ENCODE measurements at places on chromosomes 7 and 10.

- DNase-seq, result no peak
Measured at GRCh38 chr7:157930441-157930840, 593.6 kb downstream of the DNAJB6 start.

- no peak for DNase-seq
Measured at GRCh38 chr7:7841027-7841426, 122.6 kb upstream of the RPA3 start.

- DNase-seq, result no peak
Measured at GRCh38 chr7:30866939-30867338, 44.7 kb upstream of the AQP1 start.

DNA sequence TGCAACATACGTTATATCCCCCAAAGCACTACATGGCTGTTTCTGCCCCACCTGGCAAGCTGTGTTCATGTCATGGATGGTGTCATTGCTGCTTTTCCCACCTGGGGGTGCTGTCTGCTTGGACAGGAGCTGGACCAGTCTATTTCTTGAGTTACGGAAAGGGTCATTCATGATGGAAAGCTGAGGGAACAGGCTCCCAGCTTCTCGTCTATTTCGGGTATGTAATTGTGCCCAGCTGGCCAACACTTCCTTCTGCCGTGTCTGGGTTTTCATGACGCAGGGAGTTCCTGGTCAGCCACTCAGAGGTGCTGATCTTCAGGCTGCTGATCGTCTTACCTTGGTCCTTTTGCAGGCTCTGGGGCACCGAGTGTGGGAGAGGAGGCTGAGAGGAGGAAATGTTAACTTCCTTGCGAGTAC, 8.6 kb downstream of the BTBD16 start:
- no peak for DNase-seq

DNA sequence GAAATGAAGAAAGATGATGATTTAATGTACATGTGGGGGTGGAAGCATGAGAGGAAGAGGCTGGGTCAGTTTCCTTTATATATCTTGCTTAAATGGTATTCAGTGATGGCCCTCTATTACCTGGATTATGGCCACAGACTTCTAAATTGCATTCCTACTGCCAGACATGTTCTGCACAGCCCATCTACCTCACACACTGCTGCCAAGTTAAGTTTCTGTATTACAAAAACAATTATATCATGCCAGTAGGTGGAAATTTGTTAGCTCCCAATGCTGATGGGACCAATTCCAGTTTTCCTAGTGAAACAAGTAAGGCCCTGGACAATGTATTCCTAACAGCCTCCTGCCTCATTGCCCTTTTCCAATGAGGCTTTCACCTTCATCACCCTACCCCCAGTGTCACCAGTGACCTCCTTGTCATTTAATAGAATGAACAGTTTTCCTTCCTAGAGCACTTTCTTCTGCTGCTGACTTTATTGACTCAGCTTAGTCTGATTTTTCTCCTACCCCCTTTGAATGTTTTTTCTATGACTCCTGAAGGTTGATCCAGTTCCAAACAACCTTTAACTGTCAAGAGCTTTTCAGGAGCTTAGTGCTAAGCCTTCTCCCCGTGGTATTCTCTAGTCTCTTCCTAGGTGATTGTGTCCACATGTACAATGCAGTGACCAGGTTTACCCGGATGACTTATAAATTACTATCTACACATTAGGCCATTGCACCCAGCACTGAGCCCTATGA, 316.6 kb upstream of the ANKRD30A start:
- DNase-seq, result no peak

DNA sequence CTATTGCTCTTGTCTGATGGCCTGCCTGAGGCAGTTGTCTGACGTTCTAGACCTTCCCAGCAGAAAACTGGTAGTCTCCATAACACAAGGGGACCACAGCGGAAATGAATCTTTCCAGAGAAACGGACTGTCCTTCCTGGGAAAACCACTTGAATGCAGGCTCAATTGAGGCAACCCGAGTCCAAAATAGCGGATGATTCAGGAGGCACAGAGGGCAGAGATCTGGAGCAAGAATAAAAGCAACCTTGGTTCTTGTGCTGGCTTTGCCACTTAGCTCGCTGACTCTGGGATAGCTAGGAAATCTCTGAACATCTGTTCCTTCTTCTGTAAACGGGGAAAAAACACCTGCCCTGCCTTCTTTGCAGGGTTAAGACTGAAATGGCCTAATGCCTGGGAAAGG, 178.8 kb downstream of the NEURL1 start:
- no peak for DNase-seq

DNA sequence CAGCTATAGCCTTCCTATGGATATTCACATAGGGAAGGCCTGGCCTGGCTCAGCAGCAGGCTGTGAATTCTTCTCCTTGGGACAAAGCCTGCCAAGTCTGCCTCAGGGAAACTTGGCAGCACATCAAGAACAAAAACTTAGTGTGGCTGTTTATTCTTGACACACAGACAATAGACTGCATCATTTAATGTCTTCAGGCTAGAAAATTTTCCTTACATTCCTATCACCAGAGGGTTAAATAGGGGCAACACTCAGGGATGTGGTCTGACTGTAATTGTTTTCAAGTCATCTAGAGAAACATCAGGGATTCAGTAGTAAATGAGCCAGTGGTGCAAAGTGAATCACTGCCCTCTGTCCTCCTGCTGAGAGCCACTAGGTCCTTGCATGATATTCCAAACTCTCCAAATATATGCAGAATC, 137.3 kb downstream of the SEMA3C start:
- no peak for DNase-seq

GRCh38 chr10:43448742-43449141, 11.8 kb downstream of the ZNF487 start:
- no peak for DNase-seq

- DNase-seq, result no peak
Measured at GRCh38 chr7:70392256-70392876, 739.6 kb upstream of the GALNT17 start.

DNA sequence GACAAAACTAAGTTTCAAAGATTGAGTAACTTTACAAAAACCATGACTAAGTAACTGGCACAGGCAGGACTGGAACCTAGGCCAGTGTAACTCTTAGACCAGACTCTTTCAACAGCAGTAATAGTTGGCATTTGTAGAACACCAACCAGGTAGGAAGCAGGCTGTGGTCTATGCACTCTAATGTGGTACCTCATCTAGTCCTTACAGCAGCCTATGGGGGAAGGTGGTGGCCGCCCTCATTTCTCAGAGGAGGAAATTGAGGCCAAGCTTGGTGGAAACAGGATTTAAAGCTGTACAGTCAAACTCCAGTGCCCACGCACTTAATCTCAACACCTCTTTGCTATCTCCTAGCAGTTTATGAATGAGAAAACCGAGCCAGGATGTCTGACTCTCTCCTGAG, 165.4 kb upstream of the LRGUK start:
- DNase-seq, result no peak

DNA sequence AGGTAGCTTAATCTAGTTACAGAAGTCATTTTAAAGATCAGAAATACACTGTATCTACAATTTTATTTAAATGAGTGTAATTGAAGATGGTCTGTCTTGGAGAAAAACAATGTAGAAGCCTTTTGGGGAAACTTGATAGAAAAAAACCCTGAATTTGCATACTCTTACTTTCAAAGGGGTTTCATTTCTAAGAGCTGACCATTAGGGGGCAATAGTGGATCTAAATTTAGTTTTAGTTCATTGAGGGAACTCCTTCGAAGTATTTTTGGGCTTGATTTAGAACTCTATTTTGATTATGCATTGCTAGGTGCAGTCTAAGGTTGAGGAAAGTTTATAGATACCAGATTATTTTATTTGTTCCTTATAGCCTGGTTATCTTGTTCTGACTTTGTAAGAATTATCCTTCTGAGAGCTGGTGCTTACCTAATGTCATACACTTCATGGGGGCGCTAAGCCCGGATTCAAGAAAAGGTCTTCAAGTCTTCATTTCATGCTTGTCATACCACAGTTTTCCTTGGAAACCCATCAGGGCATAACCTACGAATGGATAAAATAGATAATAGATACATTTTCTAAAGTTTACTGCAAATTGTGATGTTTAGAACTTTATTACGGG, 69.1 kb upstream of the MXI1 start:
- no peak for DNase-seq

GRCh38 chr10:91137822-91138221, 82.6 kb upstream of the PCGF5 start:
- DNase-seq, result no peak

DNA sequence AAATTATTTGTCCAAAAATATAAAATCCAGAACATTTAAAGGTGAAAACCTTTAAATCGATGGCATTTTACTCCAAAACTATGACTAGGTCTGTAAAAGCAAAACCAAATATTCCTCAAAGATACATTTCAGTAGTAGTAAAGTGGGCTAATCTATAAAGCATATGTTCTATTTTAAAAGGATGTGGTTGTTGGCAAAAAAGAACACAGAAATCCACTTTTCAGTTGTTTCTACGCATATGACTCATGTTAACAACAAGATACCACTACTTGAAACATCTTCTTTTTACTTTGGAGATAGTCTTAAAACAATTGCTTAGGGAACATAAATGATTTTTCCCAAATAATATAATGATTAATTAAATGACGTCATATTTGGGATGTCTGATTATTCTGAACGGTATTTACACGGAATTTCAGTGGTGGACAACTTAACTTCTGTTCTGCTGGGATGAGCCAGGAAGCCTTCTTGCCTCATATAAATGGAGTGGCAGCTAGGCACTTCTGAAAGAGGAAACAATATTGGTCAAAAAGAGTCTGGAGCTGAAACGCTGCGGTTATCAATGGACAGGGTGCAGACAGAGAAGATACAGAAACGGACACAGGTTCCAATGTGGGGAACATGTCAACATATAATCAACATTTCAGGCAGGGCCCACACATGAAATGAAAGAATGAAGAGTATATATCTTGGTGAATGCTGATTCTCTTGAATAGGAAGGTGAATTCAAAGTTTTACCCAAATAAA, 78.5 kb downstream of the ETV1 start:
- DNase-seq, result no peak

GRCh38 chr10:47190301-47190700, 109.7 kb upstream of the GDF10 start:
- DNase-seq, result no peak

GRCh38 chr10:14276210-14276609, 54.5 kb downstream of the FRMD4A start:
- no peak for DNase-seq

GRCh38 chr7:80319461-80319860, 184.8 kb downstream of the GNAI1 start:
- DNase-seq, result no peak

DNA sequence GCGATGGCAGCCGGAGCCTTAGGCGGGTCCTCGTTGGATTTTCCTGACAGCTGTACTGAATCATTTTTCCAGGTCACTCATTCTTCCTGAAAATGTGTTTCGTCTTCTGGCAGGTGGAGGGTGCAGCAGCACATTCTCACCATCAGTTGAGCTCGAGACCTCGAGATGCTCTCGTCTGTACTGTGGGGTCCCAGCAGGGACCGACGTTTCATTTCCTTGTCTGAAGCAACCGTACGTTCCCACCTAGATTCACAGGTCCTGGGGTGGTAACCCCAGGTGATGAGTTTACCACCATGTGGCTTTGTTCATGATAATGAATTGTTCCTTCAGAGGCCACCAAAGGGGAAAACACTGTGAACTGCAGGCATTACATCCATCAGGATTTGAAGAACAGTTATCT, 298.5 kb upstream of the FOXK1 start:
- DNase-seq, result no peak

DNA sequence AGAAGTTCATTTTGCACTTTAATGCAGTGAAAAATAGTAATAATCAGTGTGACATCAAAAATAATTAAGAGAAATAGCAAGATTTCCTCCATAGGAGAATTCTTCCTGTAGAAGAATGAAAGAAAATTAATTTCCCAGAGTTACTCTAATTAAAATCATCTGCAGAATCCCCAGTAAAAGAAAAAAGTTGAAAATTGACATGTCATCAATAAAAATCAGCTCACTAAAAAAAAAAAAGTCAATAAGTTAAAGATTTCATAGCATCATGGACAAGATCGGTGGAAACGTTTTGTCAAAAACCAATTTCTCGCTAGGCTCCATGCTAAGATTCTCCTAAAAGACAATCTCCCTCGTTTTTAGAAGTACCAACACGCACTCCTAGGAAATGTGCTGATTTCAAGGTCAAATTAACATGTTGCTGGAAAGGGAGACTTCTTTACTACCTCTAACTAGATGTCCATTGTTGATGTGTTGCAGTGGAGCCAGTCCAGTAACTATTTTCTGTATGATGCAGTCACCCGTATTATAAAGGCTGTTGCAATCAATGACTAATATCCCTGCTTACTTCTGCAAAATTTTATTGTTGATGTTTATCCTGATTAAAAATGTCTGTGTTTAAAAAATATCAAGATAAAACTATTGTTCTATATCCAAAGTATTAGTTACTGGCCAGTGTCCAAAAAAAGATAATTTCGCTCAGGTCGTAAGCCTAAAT, 591.9 kb upstream of the MGMT start:
- DNase-seq, result no peak

GRCh38 chr7:36029853-36030515, 123.1 kb upstream of the EEPD1 start:
- DNase-seq, result no peak

DNA sequence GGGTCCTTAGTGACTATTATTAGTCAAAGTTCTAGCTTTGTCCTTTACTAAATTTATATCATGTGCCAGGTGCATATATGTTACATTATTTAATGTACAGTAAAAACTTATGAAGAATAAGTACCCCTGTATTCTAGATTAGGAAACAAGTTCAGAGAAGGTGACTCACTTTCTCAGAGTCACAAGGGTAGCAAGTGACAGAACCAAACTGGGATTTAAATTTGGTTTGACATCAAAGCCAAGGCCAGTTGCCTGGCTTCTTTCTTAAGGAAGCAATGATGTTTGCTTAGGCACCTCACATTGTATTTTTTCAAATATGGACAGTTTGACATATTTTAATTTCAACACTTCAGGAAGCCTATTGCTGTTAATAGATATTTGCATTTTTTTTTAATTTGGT, 2.5 kb downstream of the LSM8 start:
- DNase-seq, result no peak

GRCh38 chr7:3200504-3200903, 100.5 kb upstream of the SDK1 start:
- no peak for DNase-seq

- no peak for DNase-seq
Measured at GRCh38 chr7:945147-945555, 9.3 kb downstream of the ADAP1 start.

DNA sequence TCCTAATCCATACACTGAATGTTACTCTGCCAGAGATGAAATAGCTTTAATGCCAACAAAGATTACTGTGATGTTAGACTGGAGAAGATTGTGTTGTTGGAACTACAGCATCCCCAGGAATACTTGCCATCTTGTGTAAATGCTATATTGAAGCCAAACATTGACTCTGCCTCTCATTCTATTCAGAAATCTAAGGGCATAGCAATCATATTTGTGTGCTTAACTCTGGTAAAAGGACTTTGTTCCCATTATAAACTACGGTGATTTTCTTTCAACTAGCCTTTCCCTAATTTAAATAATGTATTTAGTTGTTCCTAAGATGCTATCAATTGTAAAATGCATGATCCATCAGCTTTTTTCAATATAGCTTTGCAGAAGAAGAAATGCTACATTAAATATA, 498.4 kb upstream of the LRRN3 start:
- DNase-seq, result no peak
